ENCODE measurements at places on chromosomes 1 and 21.

DNA sequence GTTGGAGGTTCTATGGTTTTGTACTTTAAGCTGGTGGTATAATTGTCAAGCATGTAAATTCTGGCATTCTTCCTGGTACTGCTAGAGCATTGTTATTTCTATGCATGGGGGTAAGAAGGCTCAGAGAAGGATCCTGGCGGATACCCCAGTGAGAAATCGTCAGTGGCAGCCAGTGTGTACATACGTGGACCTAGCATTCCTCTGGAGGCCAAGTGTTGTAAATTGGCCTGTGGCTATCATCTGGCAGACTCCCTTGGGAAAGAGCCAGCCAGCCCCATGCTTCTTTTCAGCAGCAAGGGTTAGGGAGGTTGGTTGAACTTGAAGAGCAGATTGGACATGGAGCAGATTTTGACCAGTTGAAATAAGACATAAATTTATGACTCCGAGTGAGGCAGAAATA lies 5.2 kb upstream of the AGO3 start:
- no peak overlapping the region for H3K4me3 ChIP-seq
- H3K36me3 ChIP-seq: no peaks in the 10 kb centered on the region
- no peaks in the 10 kb centered on the region for H3K27me3 ChIP-seq

DNA sequence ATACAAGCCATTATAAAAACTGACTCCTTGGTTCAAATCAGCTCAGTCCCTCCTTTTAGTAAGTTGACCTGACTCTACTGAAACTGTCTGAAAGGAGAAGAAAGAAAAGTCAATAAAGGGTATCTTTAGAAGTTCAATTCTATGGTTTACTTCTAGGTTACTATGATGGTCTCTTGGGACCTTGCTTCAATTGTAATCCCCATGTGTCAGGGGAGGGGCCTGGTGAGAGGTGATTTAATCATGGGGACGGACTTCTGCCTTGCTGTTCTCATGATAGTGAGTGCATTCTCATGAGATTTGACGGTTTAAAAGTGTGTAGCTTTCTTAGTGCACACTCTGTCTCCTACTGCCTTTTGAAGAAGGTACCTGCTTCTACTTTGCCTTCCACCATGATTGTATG lies 31.7 kb upstream of the FNBP1L start:
- no peaks in the 10 kb centered on the region for H3K27me3 ChIP-seq
- H3K36me3 ChIP-seq: no peaks in the 10 kb centered on the region
- H3K4me3 ChIP-seq: no peak overlapping the region
- H3K27ac ChIP-seq: no peak overlapping the region
- H3K4me1 ChIP-seq: no peaks in the 10 kb centered on the region

GRCh38 chr1:36225283-36225899 lies 1.1 kb downstream of the THRAP3 start:
- no peak for DNase-seq
- no peaks in the 10 kb centered on the region for H3K36me3 ChIP-seq
- H3K27me3 ChIP-seq: no peaks in the 10 kb centered on the region
- peaks cover 27% of the 10 kb centered on the region for H3K4me1 ChIP-seq

DNA sequence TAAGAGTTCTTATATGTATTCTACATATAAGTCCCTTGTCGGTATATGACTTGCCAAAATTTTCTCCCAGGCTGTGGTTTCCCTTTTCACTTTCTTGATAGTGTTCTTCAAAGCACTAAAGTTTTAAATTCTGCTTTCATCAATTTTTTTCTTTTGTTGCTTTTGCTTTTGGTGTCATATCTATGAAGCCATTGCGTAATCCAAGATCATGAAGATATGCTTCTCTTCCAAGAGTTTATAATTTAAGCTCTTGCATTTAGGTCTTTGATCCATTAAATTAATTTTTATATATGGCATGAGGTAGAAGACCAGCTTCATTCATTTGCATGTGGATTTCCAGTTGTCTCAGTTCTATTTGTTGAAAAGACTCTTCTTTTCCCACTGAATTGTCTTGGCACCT lies 22.2 kb downstream of the DESI2 start:
- no peaks in the 10 kb centered on the region for H3K27me3 ChIP-seq
- H3K4me3 ChIP-seq: no peak overlapping the region
- no peaks in the 10 kb centered on the region for H3K36me3 ChIP-seq
- DNase-seq: no peak
- no peak overlapping the region for H3K27ac ChIP-seq

All from testis (tissue), 5 donors.